Occipital lobe (tissue), 3 donors: ENCODE measurements at places on chromosomes 7 and 10. TPM values are rescaled to one million over a fixed set of nuclear protein-coding genes. Genes with fewer than 3 reads are reported as not detected.

Gene CHRM2
- 9.4 TPM for total RNA-seq

Gene RASA4
- 30.4 TPM for total RNA-seq

Gene SPDYE16
- not detected for total RNA-seq

DNA sequence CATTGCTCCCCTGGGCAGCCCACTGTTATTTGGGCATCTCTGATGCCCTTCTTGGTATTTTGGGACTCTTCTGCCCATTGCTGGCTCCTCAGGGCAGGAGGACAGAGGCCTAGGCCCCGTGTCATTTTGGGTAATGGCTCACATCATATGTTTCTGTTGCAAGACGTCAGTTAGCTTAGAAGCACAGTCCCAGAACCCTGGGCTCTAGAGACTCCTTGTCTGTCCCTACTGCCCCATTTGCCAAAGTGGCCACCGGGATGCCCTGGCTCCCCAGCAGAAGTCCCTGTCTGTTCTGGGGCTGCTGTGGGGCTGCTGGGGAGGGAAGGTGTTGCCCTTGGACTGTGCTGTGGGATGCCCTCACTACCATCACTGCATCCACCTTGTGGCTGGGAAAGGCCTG lies 48.8 kb downstream of the ADCYAP1R1 start:
- DNase-seq, result no peak

DNA sequence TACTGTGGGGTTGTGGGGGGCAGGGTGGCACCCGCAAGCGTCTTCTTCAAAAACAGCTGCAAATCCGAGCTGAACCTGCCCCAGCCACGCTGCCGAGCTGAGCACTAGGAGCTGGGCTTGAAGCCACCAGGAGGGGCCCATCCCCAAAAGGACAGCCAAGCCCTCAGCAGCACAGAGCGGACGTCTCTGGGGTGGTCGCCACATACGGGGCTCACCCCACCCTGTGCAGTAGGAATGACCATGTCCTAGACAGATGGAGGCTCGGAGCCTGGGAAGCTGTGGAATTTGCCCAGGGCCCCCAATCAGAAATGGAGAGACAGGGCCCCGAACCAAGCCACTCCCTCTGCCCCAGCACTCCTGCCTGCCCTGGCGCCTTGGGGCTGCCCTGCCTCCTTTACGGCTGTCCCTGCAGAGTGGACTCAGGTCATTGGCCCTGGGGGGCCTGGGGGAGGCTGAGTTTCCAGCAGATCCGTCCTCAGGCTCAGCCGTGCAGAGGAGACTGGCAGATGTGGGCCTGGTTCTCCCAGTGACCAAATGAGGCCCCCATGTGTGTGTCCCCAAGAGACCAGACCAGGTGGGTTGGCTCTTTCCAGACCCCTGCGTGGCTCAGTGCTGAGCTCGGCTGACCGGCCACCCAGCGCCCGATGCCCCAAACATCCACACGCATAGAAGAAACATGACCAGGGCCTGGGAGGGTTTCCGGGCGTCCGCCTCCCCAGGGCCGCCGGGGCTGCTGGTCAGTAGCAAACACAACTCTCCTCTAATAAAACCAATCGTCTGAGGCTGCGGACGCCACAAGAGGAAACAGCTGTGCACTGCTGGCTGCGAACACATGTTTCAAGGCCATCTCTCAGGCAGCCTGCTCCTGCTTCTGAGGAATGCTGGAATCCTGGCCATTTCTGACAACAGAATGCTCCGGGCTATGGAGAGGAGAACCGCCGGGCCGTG lies 54.9 kb downstream of the PDGFA start:
- no peak for DNase-seq
